GM12864 (cell line): ENCODE measurements at places on chromosomes 5 and 9.

GRCh38 chr9:34503406-34503805, 19.4 kb downstream of the ENHO start:
- no peak for DNase-seq

DNA sequence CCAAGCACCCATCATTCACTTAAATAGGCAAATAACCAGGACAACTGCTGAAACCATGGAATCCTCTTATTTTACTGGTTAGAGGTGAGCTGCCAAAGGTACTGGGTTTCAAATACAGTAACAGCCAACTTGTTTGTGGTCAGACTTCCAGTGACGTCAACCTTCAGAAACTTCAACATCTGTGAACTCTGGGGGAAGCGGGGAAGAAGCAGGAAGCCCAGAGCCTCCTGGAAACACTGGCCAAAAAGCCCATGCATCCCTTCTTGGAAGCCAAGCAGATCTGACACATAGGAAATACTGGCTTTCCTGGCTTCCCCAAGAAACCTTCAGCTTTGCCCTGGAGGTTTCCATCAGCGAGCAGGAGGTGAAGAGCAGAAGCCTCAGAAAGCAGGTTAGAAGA, 4.9 kb upstream of the FRRS1L start:
- DNase-seq: no peak

DNA sequence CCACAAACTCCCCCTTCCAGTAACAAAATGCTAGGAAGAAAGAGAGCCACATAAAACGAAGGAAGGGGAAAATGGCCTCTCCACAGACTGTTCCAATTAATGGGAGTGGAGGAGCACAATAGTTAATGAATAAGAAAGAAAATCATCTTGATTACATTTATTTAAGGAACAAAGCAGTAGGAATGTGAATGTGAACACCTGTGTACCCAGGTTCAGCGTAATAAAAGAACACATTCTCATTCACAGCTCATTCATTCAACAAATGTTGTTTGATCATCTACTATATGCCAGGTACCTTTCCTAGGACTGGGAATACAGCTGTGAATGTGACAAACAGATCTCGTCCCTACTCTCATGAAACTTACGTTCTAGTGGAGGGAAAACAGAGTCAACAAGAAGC, 35.7 kb downstream of the SIL1 start:
- no peak for DNase-seq

DNA sequence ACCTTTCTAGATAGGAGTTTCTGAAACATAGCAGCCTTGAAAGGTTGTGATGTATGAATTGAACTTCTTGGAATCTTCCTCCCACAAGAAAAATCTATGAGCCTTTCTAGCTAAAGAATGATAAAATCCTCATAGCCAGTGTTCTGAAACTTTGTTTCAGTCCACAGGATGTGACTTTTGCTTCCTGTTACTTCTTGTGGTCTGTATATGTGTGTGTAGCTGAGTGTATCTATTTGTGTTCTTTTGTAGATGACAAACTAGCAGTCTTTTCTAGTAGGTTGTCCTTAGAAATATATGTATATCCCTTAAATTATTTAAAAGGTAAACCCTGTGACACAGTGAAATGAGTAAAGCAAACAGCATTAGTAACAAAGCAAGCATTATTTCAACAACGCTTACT, 188.8 kb downstream of the MRPS30 start:
- DNase-seq: no peak

DNA sequence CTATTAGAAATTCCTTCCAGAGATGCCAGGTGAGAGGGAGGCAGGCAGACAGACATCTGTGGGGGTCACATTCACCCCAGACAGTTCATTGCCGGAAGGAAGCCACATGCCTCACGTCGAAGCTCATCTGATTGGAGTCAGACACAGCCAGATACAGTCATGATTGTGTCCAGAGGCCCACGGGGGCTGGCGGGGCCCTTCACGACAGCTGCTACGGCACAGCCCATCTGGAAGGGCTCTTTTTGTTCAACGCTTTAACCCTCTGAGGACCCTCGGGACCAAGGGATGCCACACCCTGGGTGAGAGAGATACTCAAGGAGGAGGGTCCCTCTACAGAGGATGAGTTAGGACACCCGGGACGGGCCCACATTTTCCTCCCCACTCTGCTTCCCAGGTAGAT, 31.9 kb upstream of the GABRP start:
- no peak for DNase-seq

GRCh38 chr5:8500426-8500825, 631.5 kb downstream of the MTRR start:
- DNase-seq: no peak

DNA sequence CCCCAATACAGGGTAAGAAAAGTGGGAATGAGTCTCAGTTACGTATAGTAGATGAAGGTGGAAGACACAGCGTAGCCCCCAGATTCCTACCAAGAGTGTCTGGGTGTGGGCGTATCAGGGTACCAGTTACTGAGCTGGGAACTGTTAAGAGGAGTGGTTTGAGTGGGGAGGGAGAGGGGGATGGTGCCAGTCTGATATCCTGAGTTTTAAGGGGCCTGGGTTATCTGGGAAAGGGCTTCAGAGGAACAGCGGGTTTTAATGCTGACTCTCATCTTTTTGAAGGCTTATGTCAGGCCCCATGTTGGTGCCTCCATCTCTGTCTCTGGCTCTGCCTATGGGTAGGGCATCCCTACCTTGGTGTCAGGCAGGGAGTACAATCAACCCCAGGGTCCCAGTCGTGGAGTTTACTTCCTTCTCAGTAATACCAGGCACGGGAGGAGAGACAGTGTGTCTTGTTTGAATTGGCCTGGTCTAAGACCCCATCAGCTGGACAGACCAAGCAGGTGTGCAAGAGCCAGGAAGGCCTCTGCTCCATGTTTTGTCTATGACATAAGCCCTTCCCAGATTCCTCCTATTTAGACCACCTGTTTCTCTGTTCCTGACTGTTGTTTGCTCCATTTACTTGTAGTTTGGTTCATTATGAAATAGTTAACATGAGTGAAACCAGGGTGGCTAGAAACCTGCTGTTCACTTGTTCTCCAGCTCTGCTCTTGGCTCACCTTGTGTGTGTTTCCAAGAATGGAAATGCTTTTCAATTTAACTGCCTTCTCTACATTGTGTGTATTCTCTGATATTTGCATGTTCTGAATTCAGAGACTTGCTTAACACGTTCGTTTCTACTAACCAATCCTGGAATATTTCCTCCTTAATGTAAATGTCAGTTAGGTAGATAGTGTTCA, 125.6 kb downstream of the DAB2IP start:
- DNase-seq: no peak

DNA sequence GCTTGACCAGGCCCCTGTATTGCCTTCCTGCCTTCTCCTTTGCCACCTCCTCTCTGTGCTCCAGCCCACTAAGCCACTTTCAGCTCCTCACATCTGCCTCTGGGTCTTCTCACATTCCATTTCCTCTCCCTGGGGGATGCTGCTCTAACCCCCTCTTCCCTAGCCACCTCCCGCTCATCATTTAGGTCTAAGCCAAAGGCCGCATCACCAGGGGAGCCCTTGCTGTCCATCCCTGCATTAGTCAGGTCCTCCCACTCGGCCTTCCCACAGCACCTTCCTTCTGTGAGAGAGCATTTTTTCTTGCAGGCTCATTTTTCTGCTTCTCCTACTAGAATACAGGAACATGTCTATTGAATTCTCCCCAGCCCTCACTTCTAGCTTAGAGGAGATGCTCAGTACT, 72.6 kb upstream of the GALNT10 start:
- DNase-seq: no peak

DNA sequence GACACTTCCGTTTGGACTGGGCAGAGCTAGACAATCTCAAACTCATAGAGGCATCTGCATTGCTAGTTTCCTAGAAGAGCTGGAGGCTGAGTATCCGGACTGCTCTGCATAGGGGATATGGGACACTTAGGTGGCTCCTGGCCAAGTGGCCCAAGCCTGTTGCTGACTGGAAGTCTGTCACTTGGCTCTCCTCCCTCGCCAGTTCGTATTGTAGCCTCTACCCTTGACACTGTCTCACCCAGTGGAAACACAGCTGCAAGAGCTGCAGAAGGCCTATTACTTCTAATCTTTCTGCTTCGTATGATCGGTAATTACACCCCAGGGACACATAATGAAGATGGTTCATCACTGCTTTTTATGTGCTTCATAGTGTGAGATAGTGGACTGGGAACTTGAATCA, 34.7 kb downstream of the ITGA1 start:
- DNase-seq: no peak

DNA sequence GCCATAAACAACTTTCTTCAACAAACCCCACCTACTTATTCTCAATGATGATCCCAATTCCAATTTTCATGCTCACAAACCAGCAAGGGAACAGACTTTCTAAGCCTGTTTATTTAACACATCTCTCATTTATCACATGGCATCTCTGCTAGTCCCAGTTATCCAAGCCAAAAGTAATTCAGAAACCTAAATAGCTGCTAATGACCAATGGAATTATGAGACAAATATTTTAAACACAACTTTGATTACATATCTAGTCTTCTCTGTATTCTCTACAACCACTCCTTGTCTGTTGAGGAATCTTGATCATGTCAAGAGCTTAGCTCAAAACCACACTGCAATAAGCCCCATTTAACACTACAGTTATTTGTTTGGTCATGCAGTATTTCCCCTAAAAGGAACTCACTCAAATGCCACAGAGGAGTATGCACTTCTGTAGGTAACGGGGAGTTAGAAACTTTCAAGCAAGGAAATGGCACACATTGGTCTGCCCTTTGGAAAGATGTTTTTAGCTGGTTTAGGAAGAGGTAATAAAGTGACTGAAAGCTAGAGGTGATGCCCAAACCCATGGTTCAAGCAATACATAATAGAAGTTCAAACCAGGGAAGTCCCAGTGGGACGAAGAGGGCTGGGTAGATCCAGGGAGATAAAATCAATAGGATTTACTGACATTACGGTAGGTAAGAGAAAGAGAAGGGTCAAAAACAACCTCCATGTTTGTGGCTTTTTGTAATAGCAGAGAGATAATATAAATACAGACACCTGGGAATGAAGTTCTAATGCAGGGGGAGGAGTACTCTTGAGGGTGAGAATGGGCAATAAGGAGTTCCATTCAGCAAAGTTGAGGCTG, 42.1 kb upstream of the HTR4 start:
- no peak for DNase-seq

- DNase-seq: no peak
Measured at GRCh38 chr5:96293966-96294883, 138.8 kb downstream of the PCSK1 start.

- DNase-seq: peak; percentile 53
Measured at GRCh38 chr9:97468658-97469448, 32.6 kb upstream of the TMOD1 start.

DNA sequence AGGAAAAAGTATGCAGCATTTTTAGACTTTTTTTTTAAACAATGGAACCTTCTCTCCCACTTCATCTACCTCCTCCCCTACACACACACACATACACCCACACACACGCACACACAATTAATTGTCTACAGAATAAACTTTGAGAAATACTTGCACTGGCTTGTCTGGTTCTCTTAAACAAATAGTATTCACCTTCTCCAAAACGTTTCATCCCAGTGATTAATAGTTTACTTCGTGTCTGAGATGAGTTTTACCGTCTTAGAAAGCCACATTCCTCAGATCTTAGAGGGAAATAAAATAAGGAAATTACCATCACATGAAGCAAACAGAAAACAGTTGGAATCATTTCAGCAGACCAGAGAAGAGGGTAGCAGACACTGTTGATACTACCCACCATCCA, 570.6 kb upstream of the CLINT1 start:
- DNase-seq: no peak

DNA sequence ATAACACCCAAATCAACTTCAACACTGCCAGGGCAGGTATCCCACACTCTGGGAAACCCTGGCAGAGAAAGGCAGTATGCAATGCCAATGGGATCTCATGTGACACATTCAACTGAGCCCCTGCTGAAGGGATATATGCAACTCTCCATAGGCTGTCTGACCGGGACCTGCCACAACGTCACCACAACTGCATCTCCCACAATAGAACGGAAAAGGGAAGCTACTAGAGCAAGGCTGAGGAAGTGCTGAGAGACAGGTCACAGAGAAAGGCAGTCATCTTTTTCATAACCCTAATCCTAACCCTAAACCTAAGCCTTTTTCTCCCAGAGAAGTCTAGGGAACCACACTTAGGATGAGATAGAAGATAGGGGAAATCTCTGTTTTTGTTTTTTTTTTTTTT, 345.9 kb upstream of the CD180 start:
- no peak for DNase-seq

DNA sequence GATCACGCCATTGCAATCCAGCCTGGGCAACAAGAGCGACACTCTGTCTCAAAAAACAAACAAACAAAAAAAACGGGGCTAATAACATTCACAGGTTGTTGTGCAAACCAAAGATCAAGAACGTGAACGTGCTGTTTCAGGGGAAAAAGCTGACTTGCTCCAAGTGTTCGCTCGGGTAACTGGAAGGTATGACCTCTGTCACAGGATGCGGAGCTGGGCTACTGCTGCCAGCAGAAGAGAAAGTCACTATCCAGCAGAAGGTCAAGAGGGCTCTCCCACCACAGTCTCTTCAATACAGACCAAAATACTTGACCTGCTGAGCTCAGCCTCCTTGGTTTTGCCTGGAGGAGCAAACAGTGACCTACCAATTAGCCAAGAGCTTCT, 59.7 kb downstream of the ABCA1 start:
- DNase-seq: no peak

- DNase-seq: no peak
Measured at GRCh38 chr9:95213117-95213516, 104.4 kb downstream of the FANCC start.

DNA sequence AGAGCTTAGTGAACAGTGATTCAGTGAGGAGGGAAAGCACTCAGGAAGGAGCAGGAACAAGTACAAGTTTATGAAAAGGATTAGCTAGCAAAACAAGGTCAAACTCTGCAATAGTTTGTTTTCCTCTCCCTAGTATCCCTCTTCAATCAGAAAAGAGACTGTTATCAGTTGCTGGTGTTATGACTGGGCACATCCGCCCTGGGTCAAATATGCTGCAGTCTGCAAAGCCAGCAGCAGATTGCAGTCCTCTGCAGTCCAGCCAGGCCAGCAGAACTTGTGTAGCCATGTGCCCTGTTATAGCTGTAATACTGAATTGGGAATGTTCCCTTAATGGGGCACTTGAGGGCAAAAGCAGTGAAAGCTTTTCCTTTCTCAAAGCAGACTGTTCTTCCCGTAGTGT, 12.0 kb downstream of the PCDHAC2 start:
- no peak for DNase-seq

GRCh38 chr5:17315710-17316221, 98.3 kb downstream of the BASP1 start:
- DNase-seq: no peak

DNA sequence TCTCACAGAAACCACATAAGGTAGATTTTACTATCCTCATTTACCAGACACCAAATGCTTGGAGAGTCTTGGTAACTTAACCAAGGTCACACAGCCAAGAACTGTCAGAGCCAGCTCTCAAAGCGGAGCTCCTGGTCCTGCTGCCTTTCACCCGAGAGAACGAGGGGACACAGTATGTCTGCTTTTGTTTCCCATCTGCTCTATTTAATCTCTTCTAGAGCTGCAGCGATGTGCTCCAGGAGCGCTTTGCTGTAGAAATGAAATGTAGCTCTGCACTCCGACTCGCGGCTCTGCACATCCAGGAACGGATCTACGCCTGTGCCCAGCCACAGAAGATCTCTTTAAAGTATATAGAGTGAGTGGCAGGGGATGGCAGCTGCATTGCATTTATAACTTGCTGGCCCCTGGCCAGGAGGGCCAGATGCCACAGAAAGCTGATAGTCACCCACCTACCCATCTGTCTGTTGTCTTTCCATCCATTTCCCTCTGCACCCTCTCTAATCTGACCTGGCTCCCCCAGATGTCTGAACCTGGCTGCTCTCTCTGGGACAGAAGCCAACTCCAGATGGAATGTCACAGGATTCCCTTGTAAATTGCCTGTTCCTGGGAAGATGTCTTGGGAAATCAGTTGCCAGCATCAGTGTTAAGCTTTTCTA, 21.4 kb upstream of the TRMT10B start:
- DNase-seq: no peak
